ENCODE measurements at places on chromosomes 13 and 19. TPM values are rescaled to one million over a fixed set of nuclear protein-coding genes. Genes with fewer than 3 reads are reported as not detected.
A peak's percentile ranks its signal among the peaks of the same experiment; 100 is the strongest.

GRCh38 chr13:40442826-40443225, 223.6 kb downstream of the FOXO1 start:
- DNase-seq: no peak

DNA sequence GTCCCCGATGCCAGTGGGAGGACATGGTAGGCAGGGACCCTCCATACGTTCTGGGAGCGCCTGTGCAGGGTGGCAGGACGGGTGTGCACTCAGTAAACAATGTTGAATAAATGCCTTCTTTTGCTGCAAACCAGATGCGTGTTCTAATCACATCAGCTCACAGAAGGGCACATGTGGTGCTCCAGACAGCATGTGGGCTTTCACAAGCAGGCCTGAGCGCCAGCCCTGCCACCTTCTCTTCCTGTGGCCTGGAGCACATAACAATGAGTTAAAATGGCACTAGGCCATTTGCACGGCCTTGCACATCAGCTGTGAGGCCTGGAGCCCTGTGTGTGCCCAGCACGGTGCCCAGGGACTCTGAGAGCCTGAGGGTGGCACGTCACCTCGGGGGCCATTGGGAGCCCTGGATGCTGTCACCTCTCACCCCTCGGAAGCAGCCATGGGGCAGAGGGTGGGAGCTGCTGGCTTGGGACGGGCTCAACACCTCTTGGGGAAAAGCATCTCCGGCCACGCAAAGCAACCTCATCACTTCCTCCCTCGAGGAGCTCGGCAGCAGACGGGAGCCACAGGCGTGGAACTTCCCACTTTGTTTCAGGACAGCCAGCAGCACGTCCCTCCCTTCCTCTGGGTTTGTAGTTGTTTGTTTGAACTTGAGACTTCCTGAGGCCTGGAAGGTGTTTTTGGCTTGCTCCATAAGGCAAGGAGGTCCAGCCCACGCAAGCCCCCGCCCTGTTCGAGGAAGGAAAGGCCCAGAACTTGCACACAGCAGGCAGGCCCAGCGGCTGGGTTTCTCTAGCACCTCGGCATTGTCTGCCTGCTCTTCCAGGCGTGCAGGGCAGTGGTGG, 9.8 kb downstream of the MCF2L start:
- no peak for DNase-seq

DNA sequence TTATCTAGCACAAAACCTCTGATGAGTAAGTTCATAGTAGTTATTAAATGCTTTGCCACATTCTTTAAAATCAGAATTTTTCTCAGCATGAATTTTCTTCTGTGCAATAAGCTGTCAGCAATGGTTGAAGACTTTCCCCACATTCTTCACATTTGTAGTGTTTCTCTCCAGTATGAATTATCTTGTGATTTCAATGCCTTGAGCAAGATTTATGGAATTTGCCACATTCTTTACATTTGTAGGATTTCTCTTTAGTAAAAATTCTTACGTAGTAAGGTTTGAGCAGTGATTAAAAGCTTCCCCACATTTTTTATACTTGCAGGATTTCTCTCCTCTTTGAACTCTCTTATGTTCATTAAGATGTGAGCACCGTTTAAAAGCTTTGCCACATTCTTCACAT, 33.6 kb downstream of the ZNF682 start:
- DNase-seq: no peak

DNA sequence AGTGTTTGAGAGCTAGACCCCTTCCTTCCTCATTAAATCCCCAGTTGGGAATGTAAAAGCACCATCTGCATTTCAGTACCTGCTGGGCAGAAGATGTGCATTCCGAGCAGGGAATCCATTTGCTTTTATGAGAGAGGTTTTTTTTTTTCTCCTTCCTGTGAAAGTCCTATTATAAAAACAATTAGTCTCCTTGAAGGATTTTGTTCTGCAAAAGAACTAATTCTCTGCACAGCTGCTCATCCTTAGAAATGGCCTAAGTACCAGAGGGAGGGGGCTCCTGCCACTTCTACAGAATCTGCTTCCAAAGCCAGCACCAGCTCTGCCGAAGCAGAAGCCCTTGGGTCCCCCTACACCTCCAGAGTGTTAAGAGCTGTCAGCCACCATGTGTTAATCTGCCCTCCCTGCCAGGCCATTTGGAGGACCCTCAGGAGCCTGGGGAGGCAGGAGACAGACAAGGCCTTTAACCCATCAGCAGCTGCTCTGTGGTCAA, 36.4 kb upstream of the SERPINE3 start:
- DNase-seq: no peak

DNA sequence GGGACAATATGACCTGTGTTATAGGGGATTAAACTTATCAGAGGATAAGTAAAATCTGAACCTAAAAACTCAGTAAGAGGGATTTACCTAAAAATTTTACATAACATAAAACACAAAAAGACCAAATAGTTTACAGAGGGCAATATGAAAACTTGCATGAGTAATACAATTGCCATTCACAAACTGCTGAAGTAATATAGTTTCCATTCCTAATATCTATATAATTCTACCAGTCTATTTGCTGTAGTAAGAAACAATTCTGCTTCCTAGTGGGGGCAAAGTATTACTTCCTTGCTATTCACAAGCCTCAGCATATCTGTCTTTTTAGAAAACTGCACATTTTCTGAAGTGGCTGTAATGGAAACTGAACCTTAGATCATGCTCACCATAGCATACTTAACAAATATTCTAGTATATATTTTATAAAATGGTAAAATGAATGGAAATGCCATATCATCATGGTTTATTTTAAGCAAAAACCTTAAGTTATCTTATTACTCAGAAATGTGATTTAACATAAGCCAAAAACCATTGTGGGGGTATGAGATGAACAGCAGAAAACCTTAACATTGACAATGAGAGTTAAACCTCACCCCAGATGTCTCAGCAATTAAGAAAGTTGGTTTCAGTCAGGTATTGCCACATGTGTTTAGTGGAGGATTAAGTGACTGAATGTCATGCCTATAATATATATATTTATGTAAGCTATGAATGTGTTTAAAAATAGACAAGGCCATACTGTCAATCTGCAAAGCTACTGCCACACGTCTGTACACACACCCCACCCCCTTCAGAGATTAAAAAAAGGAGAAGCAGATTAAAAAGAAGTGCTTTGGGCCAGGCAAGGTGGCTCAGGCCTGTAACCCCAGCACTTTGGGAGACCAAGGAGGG, 136.8 kb downstream of the MIPEP start:
- no peak for DNase-seq

- no peak for DNase-seq
Observed at GRCh38 chr13:110766671-110767430, 53.4 kb downstream of the ING1 start.

GRCh38 chr19:33654840-33655508, 33.2 kb downstream of the CHST8 start:
- no peak for DNase-seq

RNASEH2B gene
- polyA plus RNA-seq: 70.5 TPM

- no peak for DNase-seq
Observed at GRCh38 chr19:30062907-30063649, 121.0 kb downstream of the URI1 start.

DNA sequence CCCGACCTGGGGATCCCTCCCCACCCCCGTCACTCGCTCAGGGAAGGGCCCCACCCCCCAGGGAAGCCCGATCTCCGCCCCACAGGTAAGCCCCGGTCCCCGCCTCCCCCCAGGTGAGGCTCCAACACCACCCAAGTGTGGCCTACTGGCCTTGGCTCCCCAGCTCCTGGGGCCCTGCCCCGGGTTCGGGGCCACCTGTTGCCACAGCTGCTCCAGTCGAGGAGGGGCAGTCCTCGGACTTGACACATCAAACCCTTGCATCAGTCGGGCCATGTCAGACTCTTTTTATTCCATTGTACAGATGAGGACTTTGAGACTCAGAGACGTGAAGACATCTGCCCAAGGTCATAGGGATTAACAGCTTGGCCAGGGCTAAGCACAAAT, 512 bp downstream of the CC2D1A start:
- no peak for DNase-seq

MBNL2 gene
- polyA plus RNA-seq: 11.7 TPM

DNA sequence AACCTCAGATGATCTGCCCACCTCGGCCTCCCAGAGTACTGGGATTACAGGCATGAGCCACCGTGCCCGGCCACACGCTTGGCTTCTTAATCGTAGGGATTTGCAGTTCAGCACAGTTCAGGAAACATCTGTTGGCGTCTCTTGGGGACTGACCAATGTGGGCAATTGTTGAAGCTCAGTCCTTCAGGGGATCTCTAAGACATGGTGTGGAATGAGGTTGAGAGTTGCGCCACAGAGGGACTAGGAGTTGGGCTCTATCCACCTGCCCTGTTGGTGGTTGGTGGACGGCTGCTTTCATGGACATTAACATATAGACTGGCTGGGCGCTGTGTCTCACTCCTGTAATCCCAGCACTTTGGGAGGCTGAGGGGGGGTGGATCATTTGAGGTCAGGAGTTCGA, 37.3 kb upstream of the SIN3B start:
- DNase-seq: no peak

BEST2 gene
- polyA plus RNA-seq: not detected

DNA sequence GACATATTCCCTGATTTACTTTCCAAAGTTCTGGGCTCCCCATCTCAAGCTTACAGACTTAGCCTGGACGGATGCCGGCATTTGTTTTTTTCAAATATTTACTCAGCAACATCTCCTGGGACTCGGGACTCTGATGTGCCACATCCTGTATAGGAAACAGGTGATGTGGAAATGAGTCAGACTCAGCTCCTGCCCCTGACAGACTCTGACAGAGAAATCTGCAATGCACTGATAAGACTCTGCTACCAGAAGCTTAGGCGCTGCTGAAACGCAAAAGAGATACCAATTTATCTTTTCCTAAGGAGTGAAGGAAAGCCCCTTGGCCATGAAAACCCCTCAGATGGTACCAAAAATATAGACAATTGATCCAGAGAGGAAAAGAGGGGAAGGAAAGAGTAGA, 16.2 kb downstream of the LAIR2 start:
- DNase-seq: no peak

DNA sequence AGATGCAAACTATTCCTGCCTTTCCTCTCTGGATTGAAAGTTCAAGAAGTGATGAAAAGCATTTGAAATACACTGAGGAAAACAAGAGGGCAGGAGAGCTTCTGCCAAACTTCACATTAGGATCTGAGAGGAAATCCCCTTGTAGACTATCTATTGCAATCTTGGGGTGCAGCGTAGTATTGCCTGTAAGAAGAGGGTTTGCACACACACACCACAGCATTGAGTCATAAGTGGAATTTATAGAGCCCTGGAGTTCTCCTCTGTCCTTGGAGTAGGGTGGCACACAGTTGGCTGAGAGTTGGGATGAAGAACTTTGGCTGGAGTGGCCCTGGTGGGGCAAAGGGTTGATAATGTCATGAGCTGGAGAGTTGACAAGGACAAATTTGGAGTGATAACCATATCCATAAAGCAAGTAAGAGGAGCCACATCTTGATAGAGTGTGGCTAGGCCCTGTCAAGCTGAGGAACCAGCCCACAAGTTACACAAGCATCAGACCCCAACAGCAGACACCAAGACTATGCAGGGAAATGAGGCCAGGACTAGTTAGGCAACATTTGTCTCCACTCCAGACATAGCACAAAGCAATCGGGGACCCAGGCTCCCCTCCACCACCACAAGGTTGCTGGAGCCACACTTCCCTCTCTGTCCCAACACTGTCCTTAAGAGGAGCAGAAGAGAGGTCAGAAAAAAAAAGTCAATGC, 520.9 kb downstream of the KLF5 start:
- DNase-seq: no peak

- DNase-seq: no peak
Observed at GRCh38 chr13:31699650-31700049, 39.7 kb upstream of the RXFP2 start.

DNA sequence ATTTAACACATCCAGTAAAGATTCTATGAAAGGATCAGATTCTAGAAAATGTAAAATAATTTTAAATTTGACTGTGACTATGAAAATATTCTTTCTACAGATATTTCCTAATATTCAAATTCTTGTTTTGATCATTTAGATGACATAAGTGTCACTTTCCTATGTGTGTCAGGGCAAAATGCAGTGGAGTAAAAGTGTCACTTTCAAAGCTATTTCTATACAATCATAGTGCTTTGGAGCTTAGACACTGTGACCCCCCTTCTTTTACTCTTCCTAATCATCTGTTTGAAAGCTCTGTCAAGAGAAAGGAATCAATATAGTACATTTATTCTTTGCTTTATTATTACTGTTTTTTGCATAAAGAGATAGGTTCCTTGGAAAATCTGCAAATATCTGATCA, 492.0 kb downstream of the DCT start:
- DNase-seq: no peak

GRCh38 chr13:94272038-94272437, 207.4 kb downstream of the DCT start:
- DNase-seq: no peak

GRCh38 chr13:113732961-113733950, 25.8 kb upstream of the TMEM255B start:
- DNase-seq: no peak

- DNase-seq: no peak
Observed at GRCh38 chr19:50475101-50475568, 1.2 kb upstream of the EMC10 start.

- DNase-seq: no peak
Observed at GRCh38 chr13:63741029-63741813, 2325.6 kb upstream of the PCDH20 start.

DNA sequence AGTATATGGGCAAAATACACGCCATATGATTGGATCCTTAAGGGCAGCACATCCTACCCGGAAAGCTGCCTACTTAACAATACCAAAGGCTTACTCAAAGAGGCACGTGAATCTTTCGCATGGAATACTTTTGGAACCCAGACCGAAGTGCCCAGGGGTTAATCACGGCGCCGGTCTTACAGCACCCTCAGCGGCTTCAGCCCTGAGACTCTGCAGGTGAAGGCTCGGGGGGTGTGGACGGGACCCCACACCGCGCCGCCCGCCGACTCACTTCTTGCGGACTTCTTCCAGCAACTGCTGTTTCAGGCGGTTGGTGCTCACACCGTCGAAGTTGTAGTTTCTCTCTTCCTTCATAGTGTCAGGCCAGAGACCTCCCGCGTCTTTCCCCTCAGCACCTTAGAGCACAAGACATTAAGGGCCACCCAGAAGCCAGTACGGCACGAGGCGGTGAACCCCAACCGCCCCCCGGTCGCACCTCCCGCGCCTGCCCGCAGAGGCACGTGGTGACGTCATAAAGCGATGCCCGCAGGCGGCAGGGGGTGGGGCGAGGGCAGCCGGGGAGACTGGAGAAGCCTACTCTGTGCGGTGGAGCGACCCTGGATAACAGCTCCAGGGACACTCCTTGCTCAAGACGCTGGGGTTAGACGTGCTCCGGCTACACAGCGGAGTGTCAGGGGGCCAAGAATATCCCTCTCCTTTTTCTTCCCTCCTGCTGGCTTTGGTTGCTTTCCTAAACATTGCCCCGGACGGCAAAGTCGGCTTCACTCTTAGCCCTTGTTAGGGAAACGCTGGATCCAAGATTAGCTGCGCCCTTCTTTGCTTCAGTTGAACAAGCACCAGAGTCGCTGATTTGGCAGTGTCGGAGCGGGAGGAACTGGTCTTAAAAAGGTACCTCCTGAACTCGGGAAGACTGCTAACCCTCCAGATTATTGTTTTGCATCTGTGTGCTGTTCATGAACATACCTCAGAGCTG, at the start of gene CCDC169:
Gene CCDC169, minus strand, starts transcription at position 449 of the 973 bp plus-strand sequence. Its CDS starts 95 bp downstream, at position 354.
- peak; percentile 69 for DNase-seq

GRCh38 chr13:51494156-51494555, 41.3 kb upstream of the INTS6 start:
- DNase-seq: no peak

SIGLECL1 gene
- polyA plus RNA-seq: not detected

GRCh38 chr19:36573895-36574720, 1.0 kb upstream of the ZNF529 start:
- DNase-seq: no peak

LILRB1 gene
- 9.1 TPM for polyA plus RNA-seq

GRCh38 chr19:40976134-40976533, 14.9 kb upstream of the CYP2B6 start:
- no peak for DNase-seq

- DNase-seq: no peak
Observed at GRCh38 chr13:101453784-101454201, 1.3 kb downstream of the ITGBL1 start.
